ENCODE measurements at places on chromosomes 7 and 10. TPM values are rescaled to one million over a fixed set of nuclear protein-coding genes. Genes with fewer than 3 reads are reported as not detected.
A peak's percentile ranks its signal among the peaks of the same experiment; 100 is the strongest.

DNA sequence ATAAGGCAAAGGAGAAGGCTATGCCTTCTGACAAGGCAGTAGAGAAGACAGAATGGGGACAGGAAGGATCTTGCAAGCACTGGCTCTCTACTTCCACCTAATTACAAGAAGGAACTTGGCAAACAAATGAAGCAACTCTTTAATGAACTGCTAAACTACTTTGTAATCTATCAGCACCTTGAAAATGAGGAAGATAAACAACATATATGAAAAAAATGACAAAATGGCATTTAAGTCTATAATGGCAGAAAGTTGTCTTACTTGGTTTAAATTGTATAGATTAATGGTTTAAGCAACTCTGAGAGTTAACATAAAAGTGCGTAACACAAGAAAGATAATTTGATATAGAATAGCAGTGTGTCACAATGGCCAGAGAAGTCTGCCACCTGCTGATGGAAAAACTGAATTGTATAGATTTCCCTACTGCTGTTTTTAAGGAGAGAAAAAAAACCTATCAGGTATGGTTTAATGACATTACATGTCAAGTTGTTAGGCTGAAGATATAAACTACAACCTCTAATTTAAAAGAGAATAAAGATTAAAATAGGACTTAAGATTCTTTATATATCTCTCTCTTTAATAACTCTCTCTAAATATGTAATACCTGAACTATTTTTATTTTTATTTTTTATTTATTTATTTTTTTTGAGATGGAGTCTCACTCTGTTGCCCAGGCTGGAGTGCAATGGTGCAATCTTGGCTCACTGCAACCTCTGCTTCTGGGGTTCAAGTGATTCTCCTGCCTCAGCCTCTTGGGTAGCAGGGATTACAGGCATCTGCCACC is 11.8 kb downstream of the NT5C3A start:
- H3K4me1 ChIP-seq: peaks cover 44% of the 10 kb centered on the region
- H3K27me3 ChIP-seq: no peaks in the 10 kb centered on the region
- DNase-seq: no peak
- no peak overlapping the region for H3K27ac ChIP-seq

DNA sequence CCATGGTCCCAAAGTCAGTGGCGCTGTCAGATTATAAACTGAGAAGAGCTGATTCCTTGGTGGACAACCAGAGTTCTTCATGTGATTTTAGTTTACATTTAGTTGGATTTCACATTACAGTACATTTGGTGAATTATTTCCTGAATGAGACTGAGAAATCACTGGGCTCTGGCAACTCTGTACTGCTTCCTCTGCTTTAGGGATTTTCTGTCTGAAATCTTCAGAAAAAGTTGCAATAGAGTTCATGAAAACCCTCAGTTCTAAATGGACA is 242.6 kb downstream of the BICC1 start:
- no peaks in the 10 kb centered on the region for H3K36me3 ChIP-seq
- DNase-seq: no peak
- no peak overlapping the region for H3K4me3 ChIP-seq
- no peak overlapping the region for H3K27ac ChIP-seq

GRCh38 chr10:85407088-85407487 is 959.5 kb downstream of the GRID1 start:
- H3K4me1 ChIP-seq: no peaks in the 10 kb centered on the region
- no peaks in the 10 kb centered on the region for H3K36me3 ChIP-seq
- H3K27ac ChIP-seq: no peak overlapping the region
- DNase-seq: no peak

- DNase-seq: peak; percentile 78
- no peaks in the 10 kb centered on the region for H3K36me3 ChIP-seq
- peaks cover 25% of the 10 kb centered on the region for H3K4me1 ChIP-seq
- no peak overlapping the region for H3K27ac ChIP-seq
- peaks cover 72% of the 10 kb centered on the region for H3K27me3 ChIP-seq
Observed at GRCh38 chr7:157016352-157017041, 6.0 kb upstream of the MNX1 start.

The HDAC9 gene
- total RNA-seq: 1.0 TPM

The SPDYE2 gene
- not detected for total RNA-seq

Data from activated CD4-positive, alpha-beta memory T cell treated with anti-CD3 and anti-CD28 coated beads for 36 hours (primary cell).